ENCODE measurements at places on chromosomes 1 and 21.

DNA sequence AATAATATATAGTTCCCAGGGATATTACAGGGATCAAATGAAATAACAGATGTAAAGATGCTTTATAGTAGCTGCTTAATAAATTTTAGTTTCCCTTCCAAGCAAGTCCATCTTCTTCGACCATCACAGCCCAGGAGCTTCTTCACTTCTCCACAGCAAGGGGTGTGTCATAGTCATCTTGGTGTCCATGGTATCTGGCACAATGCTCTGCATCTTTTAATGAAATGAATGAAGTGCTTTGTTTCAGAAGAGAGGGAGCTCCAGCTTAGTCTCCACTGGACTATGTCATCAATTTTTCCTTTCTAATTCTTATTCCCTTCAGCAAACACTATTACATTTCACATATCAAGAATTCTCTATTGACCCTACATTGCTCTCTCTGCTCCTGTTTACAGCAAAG, 4.9 kb upstream of the MACF1 start:
- DNase-seq, result no peak

DNA sequence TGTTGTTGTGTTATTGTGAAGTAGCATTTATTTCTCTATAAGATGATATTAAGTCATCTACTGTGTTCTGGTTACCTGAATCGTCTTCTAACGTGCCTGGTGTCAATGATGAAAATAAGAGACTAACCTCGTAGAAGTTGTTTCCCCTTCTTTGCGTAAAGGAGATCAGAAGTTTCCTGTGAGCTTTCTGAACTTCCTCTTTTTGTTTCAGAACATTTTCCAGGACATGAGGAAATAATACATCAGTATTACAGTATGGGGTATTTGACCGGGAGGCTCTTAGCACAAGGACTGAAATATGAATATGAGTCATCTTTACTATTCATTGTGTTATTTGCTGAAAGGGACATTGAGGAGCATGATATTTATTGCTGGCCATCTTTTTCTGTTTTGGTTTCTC, 1.3 kb downstream of the ST6GALNAC3 start:
- DNase-seq, result no peak

GRCh38 chr1:116558140-116558549, 12.7 kb downstream of the CD58 start:
- DNase-seq, result no peak

DNA sequence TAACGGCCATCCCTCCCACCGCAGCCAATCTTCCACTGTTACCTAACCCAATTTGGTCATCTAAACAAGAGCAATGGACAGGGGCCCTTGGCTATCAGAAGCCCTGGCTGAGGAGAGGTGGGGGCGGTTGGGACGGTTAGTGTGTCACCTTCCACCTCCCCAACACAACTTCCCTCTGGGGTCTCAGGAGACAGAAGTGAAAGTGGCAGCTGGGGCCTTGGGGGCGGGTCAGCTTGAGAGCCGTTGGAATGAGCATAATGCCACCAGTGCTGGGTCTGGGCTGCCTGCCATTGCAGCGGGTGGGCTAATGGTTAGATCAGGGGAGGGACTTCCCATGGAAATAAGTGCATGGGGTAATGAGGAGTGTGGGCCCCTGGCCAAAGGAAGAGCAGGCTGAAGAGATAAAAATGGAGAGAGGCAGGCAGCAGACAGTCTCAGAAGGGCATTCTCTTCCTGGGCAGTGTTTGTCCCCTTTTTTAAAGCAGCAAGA, 7.9 kb downstream of the MEF2D start:
- DNase-seq, result no peak

DNA sequence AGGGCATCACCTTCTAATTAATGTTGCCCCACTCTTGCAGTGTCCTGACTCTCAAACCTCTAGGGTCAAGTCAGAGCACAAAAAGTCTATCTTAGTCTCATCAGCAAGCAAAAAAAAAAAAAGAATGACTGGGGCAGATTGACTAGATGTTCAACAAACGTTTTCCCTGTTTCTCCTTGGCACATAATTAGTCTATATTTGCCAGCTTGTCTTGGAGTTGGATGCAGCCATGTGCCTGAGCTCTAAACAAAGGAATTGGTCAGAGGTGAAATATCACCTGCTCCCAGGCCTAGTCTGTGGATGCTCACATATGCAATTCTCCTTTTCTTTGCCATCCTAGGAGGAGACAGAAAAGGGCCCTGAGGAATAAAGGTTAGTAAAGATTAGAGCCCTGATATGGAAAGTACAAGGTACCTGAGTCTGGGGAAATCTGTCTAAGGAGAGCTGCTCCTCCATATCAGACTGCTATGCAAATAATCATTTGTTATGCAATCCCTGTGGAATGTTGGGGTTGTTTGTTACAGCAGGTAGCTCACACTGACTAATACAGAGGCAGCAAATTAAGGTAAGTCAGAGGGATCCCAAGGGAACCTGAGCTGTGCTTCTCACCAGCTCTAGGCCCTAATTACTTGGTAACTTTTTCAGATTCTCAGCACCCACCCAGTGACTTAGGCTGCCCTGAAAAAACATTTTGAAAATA, 130.8 kb downstream of the BRINP2 start:
- no peak for DNase-seq

- no peak for DNase-seq
Observed at GRCh38 chr1:210588357-210588756, 259.7 kb downstream of the HHAT start.

- DNase-seq, result no peak
Observed at GRCh38 chr1:15718199-15718601, 17.9 kb upstream of the SLC25A34 start.

- DNase-seq, result no peak
Observed at GRCh38 chr1:118335331-118335732, 150.3 kb upstream of the SPAG17 start.

GRCh38 chr1:221100611-221101010, 221.4 kb downstream of the HLX start:
- DNase-seq, result no peak

DNA sequence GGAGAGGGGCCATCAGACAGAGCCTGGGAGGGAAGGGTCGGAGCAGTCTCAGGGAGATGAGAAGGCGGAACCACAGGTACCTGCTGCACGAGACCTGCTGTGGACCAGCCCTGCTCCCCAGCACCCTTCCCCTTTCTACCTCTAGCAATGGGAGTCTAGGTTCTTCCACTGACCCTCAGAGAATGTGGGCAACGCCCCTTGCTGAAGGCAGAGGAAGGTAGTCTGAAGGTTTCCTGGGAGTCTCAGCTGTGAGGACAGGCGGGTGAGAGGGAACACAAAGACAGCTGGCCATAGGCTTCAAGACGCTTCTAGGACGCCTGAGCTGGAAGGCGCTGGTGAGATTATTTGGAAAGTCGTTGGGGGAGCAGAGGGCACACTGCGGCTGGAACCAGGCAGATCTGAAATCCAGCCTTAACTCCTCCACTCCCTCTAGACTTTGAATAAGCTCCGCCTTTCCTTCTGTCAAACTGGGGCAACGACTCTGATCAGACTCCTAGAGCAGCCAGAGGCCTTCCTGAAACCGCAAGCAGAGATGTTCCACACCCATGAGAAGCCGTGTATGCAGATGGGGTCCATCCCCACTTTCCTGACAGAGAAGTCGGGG, 18.1 kb downstream of the SLC45A3 start:
- DNase-seq, result no peak

All from activated CD4-positive, alpha-beta T cell treated with anti-CD3 and anti-CD28 coated beads, Interleukin-2, amount 50 U/mL, for 48 hours (primary cell).